Endothelial cell of umbilical vein (primary cell): ENCODE measurements at places on chromosomes 11 and 22.
A peak's percentile ranks its signal among the peaks of the same experiment; 100 is the strongest.

- DNase-seq, result no peak
Observed at GRCh38 chr11:9868641-9869040, 204.8 kb downstream of the SWAP70 start.

- no peak for DNase-seq
Observed at GRCh38 chr22:43570531-43571165, 158.8 kb downstream of the MPPED1 start.

DNA sequence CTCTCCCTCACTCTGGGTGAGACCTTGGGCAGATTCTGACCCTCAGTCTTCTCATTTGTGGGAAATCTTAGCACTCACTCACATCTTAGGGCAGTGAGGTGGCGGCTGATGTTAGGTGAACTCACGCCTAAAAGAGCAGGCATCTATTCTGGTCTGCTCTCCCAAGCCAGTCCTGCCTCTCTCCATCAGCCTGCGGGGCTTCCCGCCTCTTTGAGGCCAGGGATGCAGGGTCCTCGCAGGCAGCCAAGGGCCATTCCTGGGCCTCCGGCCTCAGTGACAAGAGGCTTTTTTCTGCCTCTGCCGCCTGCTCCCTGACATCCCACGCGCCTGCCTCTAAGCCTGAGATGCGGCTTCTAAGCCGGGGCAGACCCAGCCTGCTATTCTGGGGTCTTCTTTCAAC, 13.8 kb upstream of the FGF4 start:
- no peak for DNase-seq

GRCh38 chr22:24437741-24438328, 10.4 kb downstream of the ADORA2A start:
- no peak for DNase-seq

DNA sequence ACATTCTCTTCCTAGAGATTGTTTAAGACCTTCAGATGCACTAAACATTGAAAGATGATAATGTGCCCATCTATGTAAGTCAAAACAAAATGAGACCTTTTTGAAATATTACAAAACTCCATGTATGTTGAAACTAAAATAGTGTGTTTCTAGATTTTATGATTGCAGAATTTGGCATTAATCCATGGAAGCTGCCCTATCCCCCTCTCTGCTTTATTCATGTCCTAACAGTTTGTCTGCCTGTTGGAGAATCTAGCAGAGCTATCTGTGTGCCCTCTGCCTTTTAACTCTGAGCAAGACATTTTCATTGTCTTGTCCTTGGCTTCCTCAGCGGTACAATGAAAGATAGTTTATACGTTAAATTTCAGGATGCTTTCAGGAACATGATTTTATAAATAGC, 105.5 kb downstream of the FAT3 start:
- DNase-seq, result no peak

DNA sequence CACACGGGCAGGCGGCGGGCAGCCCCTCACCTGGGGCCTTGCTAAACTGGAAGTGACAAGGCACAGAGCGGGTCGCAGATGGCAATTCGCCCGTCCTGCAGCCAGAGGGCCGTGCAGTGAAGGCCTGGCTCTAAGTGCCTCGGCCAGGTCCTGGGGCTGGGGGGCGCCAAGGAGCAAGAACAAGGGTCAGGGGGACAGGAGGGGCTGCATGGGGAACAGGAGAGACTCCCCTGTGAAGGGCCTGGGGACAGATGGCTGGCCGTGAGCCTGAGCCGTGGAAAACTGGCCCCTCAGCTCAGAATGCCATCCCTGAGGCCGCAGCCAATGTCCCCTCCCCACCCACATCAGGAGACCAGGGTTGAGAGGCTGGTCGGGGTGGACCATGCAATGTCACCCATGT, 60.0 kb downstream of the RTL6 start:
- DNase-seq, result no peak

- peak; percentile 84 for DNase-seq
Observed at GRCh38 chr11:45662665-45663485, 2.5 kb downstream of the CHST1 start.

GRCh38 chr22:26561756-26562417, 28.0 kb downstream of the TPST2 start:
- no peak for DNase-seq

DNA sequence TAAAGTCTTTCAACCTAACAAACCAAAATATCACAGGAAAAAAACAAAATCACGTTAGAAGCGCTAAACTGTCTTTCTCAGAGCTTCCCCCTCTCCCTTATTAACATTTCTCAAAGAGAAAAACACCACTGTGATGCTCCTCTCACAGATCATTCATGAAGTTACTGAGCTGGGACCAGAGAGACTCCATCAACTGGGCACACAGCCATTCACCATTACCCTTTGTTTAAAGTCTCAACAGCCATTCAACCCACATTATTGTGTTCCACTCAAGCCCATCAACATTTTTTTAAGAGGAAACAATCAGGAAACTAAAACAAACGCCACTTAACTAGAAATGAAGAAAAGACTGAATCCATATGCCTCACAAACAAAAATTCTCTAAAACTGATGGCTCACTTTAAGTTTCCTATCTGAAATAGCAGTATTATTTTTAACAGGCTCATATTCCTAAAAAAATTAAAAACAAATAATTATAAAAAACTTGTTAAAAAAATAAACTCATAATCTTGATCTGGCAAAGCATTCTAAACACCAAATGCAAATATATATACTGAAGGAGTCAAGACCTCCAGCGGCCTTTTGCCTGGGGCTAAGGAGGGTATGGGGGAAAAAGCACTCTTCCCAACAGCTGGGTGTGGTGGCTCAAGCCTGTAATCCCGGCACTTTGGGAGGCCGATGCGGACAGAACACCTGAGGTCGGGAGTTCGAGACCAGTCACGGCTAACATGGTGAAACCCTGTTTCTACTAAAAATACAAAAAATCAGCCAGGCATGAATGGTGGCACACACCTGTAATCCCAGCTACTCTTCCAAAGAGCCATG, 14.0 kb downstream of the CELF1 start:
- DNase-seq, result peak; percentile 81

DNA sequence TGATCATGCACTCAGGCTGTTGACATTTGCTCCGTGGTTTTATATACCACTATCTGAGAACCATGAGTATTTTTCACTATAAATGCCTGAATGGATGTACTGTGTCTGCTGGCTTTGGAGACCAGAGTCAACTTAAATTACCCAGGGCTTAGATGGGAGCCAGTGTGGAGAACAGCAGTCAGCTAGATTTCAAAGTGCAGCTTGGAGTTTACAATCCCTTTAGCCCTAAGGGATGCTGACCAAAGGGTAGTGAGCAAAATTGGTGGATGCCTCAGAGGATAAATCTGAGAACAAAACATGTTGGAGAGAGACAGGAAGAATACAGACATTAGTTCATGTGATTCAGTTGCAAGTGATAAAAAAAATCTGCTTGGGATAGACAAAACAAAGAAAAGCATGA, 327.5 kb downstream of the C11orf87 start:
- DNase-seq, result no peak

DNA sequence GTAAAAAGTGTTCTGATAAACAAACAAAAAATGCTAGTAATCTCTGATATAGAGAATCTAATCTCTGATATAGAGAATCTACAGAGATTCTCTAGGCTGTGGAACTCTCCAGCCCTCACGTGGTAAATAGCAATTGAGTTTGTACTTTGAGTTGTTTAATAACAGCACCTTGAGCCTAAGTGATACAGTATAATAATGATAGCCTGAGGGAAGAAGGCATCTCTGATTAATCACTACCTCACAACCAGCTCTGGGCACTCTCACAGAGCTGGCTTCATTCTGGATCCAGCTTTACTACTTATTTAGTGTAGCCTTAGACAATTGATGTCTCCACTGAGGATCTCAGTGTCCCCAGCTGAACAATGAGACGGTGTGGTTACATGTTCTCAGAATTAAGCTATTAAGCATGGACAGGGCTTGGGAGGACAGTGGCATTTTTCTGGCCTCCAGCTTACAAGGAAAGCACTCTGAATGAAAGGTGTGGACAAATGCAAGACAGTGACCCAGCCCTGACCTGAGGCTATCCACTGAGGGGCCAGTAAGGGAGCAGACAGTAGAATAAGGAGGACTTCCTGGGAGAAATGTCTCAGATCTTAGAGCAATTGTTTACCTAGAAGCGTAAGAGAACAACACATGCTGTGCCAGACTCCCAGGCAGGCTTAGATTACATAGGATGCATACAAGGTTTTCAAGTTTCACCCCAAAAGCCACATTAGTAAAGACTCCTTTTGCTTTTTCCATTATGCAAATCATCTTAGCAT, 88.7 kb upstream of the DRD2 start:
- no peak for DNase-seq

DNA sequence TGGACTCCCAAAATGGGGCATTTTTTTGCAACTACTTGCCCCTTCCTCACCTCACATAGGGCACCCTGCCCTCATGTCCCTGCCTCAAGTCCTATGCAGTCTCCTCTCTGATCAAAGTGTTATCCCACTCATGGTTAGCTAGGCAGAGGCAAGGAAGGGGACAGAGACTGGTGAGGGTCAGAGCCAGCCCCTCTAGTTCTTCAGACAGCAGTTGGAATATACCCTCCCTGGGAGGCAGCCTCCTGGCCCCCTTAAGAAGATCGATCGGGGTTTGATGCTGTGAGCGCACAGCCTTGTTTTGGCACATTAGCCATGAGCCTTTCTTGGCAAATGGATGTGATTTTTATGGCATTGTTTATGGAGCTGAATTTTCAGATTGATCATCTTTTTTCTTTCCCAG, 436.9 kb downstream of the BUD13 start:
- DNase-seq, result no peak

GRCh38 chr11:129223701-129224149, 31.6 kb upstream of the ARHGAP32 start:
- DNase-seq, result no peak

DNA sequence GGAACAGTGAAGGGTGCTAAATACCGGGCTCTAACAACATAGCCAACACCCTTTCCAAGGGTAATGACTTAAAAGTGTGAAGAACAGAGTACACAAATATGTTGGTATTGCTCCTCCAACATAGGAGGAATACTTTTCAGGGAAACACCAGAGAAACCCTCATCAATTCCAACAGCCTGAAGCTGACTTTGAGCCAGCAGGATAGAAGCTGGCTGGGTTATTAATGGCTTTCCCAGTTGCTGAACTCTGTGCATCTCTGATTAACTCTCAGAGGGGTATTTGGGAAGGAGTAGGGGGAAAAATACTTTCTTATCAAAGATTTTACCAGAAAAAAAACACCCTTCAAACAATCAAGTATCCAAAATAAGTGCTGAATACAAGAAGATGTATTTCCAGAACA, 95.6 kb downstream of the AMBRA1 start:
- DNase-seq, result no peak

GRCh38 chr11:106286881-106287504, 209.5 kb downstream of the AASDHPPT start:
- DNase-seq, result no peak

- no peak for DNase-seq
Observed at GRCh38 chr11:66567787-66568123, 651 bp downstream of the CTSF start.

GRCh38 chr11:76380159-76380976, 564 bp downstream of the THAP12 start:
- peak; percentile 28 for DNase-seq

DNA sequence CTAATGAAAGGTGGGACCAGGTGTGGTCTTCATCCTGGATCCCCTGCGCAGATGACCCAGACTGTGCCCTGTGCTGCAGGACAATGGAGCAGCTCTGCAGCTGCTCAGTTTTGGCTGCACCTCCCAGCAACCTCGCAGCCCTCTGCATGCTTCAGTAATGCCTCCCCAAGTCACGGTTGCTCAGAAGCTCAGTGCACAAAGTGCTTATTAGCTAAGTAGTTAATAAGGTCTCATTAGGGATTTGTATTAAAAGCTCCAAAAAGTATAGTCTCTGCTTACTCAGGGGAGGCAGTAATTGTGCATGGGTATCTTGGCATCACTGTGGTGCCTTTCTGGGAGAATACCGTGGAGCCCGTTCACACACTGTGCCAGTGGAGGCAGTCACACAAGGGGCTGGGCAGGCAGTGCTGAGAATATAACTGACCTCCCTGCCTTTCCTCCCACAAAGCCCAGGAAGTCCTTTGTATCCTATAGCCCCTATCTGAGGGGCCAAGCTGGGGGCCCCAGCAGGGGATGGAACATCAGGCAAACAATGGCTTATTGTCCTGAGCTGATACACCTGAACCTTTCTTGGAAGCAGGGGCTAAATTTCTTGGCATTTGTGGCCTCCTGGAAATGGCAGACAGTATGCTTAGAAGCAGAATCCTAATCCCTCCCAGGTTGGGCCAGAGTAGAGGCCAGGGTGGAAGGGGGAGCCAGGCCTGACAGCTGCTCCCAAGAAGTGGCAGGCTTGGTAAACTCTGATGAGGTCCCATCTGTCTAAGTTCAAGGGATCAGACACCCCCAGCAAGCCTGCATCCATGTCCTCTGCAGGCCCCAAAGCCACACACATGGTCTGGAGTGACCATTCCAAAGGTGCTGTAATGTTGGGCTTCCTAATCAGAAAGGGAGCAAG, 125.5 kb upstream of the PARVA start:
- DNase-seq, result no peak

DNA sequence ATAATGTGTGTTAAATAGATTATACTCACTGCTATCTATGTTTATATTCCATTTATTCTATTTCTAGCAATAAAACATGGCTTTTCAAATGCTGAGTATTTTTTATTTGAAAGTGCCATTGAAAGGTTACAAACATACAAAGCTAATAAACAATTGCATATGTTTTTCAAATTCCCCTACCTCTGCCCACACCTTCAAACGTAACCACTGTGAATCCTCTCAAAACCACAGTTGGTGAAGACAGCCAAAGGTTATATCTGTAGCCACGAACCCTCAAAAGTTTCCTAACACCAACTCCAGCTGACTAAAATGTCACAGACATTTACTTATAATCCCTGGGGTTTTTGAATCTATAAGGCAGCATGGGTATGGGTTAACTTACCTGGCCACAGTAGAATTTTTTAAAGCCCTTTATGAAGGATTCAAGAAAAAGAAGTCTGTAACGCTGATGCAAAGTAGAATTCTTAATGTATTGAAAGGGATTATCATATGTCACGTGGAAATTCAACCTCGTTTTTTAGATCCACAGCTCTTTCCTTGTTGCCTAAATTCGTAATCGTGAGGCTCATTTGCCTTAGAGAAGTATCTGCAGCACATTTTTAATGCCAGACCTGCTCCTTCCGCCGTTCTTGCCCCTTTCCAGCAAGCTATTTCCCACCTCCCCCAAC, 122.5 kb upstream of the ZC3H12C start:
- no peak for DNase-seq

DNA sequence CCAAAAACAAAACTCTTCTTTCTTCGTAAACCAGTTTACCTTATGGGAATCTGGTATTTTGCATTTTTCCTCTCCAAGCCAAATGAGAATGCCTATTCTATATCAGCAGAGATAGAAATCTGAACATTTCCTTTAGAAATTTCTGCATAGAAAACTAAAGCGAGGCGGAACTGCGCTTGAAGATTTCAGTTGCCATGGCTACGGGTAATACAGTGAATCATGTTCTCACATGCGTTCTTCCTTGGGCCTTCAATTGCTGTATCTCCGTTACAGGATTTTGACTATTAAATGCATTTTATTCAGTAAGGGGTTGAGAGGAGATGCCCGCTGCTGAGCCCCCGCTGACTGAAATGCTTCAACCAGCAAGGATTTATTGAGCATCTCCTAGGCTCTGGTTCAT, 108.2 kb upstream of the CRYBB3 start:
- DNase-seq, result peak; percentile 82

- DNase-seq, result no peak
Observed at GRCh38 chr22:19991645-19992451, 24.8 kb downstream of the ARVCF start.
